ENCODE measurements at places on chromosomes 3 and 15.
A peak's percentile ranks its signal among the peaks of the same experiment; 100 is the strongest.

DNA sequence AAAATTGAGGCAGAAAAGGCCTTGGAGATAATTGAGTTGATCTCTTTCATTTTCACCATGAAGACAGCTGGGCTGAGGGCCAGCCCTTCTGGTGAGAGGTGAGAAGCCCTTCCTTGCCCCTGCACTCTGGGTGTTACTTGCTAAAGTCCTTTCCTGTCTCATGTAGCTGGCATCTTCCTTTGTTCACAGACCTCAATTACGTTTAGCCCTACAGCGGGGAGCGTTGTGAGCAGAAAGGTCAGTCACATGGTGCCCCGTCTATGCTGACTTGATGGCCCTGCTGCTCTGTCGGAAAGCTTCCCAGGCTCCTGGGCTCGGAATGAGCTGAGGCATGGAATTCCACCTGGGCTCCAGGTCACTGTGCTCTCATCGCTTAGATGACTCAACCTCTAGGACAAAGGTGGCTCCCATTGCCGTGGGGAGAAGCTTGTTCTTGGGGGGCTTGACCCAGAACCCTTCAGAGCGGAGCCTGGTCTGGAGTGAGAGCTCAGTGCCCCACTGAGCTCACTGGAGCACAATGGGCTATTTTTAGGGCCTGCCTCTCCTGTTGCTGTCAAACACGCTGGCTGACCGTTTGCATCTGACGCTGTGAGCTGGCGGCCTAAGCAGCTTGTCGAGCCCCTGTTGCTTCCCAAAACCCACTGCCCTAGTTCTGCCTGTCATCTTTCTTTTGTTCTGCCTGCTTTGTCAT, 47.0 kb downstream of the RPLP1 start:
- no peak for DNase-seq

DNA sequence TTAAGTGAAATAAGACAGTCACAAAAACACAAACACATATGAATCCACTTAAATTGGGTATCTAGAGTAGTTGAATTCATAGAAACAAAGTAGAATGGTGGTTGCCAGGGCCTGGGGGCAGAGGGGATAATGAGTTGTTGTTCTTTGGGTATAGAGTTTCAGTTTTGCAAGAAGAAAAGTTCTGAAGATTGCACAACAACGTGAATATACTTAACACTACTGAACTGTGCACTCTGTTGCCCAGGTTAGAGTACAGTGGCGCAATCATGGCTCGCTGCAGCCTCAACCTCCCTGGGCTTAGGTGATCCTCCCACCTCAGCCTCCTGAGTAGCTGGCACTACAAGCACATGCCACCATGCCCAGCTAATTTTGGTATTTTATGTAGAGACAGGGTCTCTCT, 14.9 kb downstream of the GRAMD2A start:
- DNase-seq: no peak

DNA sequence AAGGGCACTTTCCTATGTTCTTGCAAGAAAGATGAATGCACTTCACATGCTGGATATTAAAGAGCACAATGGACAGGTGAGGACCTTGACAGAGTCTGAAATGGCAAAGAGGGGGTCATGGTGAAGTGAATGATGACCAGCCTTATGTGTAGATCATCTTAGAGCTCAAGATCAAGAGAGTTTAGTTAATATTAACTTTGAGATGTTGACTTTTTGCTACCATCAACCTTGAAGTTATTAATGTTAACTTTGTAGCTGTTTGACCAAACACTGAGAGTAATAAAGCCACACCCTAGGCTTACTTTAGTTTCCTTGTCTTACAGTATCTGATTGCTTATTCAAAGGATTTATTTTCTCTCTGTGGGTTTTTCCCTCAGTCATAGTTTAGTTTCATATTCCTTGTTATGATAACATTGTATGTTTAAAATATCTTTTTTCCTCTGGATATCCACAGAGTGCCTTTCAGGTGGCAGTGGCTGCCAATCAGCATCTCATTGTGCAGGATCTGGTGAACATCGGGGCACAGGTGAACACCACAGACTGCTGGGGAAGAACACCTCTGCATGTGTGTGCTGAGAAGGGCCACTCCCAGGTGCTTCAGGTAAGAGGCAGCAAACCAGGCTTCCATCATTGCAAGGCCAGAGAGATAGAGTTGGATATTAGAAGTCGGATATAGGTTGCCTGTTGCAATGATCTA, 5.4 kb downstream of the NFKBIZ start:
- no peak for DNase-seq

- DNase-seq: peak; percentile 11
Observed at GRCh38 chr15:75227663-75228280, 26.1 kb downstream of the C15orf39 start.

GRCh38 chr3:18018491-18019160, 276.2 kb upstream of the TBC1D5 start:
- no peak for DNase-seq

GRCh38 chr3:42667523-42668412, 14.3 kb downstream of the ZBTB47 start:
- no peak for DNase-seq

DNA sequence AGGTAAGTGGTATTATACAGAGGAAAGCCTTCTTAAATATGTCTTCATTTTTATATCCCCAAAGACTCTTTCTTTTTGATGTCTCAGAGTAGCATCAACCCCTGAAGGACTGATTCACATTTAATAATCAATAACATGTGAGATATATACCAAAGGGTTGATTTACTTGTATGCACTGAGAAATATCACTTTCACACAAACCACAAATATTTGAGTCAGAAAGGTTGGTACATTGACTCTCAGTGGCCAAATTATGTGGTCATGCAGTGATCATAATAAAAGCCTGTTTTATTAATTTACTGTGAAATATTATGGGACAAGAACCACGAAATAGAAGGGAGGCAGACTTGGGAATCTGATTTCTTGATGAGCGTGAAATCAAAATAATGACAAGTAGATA, 329.0 kb downstream of the GBE1 start:
- no peak for DNase-seq

GRCh38 chr3:126903521-126903920, 79.4 kb upstream of the PLXNA1 start:
- no peak for DNase-seq

DNA sequence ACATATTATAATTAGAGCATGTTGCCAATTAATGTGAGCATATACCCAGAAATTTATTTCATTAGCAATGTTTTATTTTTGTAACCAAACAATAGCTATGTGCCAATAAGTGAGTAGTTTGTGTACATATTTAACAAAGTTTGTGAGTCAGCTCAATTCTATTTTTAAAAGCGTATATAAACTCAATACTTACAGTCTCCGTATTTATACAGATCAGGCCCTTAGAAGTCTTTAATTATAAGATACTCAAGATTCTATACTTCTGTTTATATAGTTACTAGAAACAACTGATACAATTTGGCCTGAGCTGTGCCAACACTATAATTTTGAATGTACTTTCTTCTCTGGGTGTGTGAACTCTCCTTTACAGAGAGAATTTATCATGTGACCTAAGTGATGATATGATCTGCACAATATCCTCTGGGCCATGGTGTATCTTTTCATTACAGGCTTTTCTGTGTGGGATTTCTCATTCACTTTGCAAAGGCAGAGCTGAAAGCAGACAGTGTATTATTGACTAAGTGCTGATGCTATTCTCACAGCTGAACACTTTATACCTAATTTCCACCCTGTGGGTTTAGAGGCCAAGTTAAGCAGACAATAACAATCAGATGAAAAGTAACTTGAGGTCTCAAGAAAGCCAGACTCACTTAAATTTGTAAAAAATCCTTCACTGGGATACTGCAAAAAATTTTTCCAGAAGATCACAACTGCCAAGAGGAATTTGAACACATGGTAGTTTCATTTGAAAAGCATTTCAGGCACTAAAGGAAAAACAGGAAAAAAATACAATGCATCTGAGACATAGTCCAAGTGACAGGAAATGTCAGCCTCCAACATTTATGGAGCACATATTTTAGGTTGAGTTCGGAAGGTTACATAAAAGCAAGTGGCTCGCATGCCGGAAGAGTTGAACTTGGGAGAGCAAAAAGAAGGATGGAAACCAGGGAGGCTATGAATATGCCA, 277.9 kb upstream of the SEMA6D start:
- no peak for DNase-seq

DNA sequence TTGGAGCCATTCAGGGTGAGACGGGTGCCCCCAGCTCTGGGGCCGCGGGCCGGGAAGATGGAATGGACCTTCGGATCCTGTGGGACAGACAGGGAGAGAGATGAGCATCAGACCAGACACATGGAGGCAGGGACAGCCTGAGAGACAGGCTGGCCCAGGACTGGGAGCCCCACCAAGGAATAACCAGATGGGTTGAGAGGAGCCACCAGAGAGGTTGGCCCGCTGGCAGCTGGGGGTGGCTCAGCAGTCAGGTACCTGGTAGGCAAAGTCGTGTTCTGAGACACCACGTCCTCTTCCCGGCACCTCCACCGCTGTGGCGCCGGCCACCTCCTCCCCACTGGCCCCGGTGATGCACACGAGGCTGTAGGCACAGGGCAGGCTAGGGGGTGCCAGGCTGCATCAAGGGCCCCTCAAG, 13.8 kb downstream of the PLXNB1 start:
- DNase-seq: no peak

- no peak for DNase-seq
Observed at GRCh38 chr15:70463453-70463834, 299.9 kb downstream of the UACA start.

DNA sequence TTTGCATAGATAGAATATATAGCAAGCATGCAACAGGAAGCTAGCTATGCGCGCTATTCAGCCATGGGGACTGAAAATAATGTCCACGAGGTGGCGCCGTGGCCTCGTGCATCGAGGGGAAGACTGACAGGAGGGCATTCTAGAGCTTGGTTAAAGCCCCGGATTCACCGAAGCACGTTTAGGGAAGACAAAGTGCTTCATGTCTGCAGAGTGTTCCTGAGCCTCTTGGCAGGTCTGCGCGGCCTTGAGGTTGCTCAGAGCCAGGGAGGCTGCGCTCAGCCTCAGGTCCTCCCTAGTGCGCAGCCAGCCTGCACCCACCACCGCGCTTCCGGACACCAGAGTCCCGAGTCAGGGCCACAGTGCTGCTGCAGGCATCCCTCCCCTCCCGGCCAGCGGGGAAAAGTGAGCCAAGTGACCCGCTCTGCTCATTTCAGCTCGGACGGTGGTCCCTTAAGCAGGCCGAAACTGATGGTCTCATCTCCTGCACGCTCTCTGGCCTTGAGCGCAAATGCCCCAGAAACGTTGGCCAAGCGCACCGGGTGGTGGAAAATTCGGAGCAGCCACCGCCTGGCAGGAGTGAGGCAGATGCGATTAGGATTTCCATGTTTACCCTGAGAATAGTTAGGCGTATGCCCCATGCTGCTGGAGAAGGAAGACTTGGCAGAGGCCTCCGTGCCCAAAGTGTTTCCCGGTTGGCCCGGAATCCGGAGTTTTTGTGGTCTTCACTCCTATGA, 24.8 kb downstream of the GABRA5 start:
- peak; percentile 79 for DNase-seq

- DNase-seq: peak; percentile 33
Observed at GRCh38 chr3:26369133-26369532, 253.4 kb upstream of the LRRC3B start.

GRCh38 chr3:186182850-186183249, 74.0 kb upstream of the ETV5 start:
- no peak for DNase-seq

GRCh38 chr15:48076454-48076853, 44.3 kb upstream of the SLC24A5 start:
- DNase-seq: no peak

GRCh38 chr3:154973851-154974250, 106.3 kb upstream of the MME start:
- DNase-seq: no peak

- DNase-seq: no peak
Observed at GRCh38 chr3:66437341-66437929, 63.4 kb downstream of the LRIG1 start.

- DNase-seq: no peak
Observed at GRCh38 chr15:70473581-70474370, 289.6 kb downstream of the UACA start.

DNA sequence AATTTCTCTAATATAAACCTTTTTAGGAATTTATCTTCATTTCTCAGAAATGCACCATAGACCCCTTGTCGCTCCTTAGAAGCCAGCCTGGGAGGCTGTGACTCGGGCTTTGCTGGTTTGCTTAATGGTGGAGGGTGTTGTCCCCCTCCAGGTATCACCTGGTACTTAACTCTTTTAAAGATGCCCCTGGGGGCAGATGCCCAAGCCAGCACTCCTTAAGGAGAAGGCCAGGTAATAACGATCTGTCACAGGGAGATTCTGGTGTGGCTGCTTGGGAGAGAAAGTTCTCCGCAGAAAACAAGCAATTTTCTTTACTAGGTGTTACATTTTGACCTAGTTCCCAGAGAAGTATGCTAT, 22.3 kb downstream of the EHD4 start:
- DNase-seq: no peak

DNA sequence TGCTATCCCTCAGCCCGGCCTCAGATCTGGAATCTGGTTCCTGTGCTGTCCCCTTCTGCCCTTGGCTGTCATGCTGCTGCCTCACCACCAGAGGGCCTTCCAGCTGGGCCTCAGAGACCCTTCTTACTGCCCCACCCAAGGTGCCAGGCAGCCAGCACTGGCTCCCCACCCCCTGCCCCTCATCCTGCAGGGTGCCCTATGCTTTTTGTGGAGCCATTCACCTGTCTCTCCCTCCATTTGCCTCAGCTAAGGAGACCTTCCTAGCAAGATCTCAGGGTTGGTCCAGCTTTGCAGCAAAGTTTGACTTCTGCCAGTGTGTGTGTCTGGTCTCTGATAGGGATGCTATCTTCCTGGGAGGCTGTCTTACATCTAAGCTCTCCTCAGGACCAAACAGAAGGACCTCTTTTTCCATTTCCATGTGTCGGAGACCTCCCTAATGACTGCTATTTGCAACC, 1.9 kb upstream of the VWA5B2 start:
- DNase-seq: peak; percentile 82

GRCh38 chr15:95663156-95664100, 667.1 kb upstream of the NR2F2 start:
- DNase-seq: no peak

DNA sequence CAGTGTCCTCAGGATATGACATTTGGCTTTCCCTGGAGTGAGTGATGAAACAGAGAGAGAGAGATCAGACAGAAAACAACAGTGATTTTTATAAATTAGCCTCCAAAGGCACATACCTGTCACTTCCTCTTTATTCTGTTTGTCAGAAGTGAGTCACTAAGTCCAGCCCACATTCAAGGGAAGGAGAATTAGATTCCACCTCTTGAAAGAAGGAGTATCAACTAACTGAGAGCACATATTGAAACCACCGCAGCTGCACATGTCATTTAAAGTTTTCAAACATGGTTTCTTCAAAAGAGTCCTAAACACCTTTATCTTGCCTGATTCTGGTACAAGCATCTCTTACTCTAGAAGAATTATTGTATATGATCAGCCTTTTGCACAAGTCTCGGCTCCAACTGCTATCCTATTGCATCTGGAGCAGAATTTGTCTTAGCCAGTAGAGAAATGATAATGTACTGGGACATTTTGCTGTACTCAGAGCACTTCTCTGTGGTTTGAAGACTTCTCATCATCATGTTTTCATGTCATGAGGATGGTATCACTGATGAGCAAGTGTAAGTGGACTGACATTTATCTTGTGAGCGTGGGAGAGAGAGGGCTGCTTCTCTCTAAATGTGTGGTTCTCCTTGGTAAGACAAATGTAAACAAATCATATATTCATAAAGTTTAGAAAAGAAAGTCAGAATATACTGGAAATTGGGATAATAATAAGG, 338.9 kb upstream of the CFAP20DC start:
- no peak for DNase-seq

- no peak for DNase-seq
Observed at GRCh38 chr3:168156479-168156878, 60.8 kb upstream of the GOLIM4 start.

- no peak for DNase-seq
Observed at GRCh38 chr3:142077859-142078500, 71.4 kb downstream of the TFDP2 start.
